Endodermal cell (in vitro differentiated cells): ENCODE measurements at places on chromosomes 6 and 20. TPM values are rescaled to one million over a fixed set of nuclear protein-coding genes. Genes with fewer than 3 reads are reported as not detected.

Gene KIF13A
- total RNA-seq = 35.1 and 35.3 TPM in 2 replicates

Gene CDH4
- 4.8 and 5.8 TPM in 2 replicates for total RNA-seq

Gene IFT52
- total RNA-seq = 41.4 and 44.1 TPM in 2 replicates

Gene ESF1
- total RNA-seq = 23.9 and 24.0 TPM in 2 replicates

DNA sequence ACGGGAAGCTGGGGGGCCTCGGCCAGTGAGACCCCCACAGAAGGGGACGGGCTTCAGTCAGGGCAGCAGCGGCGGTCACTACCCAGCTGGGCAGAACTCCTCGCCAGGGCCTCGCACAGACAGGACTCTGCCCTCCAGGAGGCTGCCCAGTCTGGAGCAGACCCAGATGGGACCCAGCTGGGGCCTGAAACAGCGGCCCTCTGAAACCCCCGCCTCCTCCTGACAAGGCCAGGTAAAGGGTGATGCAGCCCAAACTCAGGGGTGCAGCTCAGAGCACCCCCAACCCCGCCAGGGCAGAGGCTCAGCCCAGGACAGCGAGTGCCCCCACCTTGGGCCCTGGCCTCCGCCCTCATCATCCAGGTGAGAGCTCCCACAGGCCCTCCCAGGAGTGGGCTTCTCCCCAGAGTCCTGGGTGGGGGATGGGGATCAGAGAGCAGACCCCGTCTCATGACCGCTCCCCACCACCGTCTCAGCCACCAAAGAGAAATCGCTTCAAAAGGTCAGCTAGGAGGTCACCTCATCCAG lies 2.2 kb downstream of the EEF1A2 start:
- no peak overlapping the region for H3K27ac ChIP-seq
- H3K4me1 ChIP-seq = no peaks in the 10 kb centered on the region
- H3K27me3 ChIP-seq = peaks cover 36% of the 10 kb centered on the region
- H3K36me3 ChIP-seq = no peaks in the 10 kb centered on the region

DNA sequence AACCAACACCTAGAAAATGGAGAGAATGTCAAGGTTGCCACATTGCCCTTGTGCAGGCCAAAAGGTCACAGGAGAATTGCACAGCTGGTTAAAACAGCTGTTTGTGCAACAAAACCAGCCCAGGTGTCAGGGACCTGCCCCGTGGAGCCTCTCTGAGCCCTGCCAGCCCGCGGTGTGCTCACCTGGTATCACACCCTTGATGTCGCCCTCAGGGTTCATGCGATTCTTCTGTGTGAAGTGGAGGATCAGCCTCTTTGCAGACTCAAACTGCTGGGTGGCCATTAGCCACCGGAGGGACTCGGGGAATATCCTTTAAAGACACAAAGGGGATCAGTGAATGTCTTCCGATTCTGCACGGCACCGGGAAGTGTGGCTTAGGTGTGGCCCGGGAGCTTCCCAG lies 39.2 kb downstream of the PSMG4 start:
- H3K4me1 ChIP-seq = no peaks in the 10 kb centered on the region
- H3K27ac ChIP-seq = no peak overlapping the region
- H3K36me3 ChIP-seq = no peaks in the 10 kb centered on the region
- DNase-seq = peak; percentile 50

GRCh38 chr6:128067446-128068118 lies 166.7 kb upstream of the THEMIS start:
- no peaks in the 10 kb centered on the region for H3K27me3 ChIP-seq
- no peak overlapping the region for H3K4me3 ChIP-seq
- H3K4me1 ChIP-seq = peaks cover 2% of the 10 kb centered on the region

DNA sequence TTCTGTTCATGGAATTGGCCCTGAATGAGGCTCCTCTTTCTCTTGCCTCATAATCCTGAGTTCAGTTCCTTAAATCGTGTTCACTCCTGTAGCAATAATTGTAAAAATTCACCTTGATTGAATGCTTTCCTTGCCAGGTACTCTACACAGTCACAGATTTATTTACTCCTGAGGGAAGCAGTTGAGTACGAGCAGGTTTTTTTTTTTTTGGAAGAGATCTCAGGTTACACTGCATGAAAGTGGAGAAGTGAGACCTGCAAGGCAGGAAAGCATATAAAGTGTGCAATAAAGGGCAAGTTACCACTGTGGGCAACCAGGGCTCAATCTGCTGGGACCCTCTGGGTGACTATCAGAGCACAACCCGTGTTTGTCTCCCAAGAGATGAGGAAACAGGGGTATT lies 93.0 kb upstream of the DOK5 start:
- no peaks in the 10 kb centered on the region for H3K36me3 ChIP-seq
- H3K27ac ChIP-seq = no peak overlapping the region

DNA sequence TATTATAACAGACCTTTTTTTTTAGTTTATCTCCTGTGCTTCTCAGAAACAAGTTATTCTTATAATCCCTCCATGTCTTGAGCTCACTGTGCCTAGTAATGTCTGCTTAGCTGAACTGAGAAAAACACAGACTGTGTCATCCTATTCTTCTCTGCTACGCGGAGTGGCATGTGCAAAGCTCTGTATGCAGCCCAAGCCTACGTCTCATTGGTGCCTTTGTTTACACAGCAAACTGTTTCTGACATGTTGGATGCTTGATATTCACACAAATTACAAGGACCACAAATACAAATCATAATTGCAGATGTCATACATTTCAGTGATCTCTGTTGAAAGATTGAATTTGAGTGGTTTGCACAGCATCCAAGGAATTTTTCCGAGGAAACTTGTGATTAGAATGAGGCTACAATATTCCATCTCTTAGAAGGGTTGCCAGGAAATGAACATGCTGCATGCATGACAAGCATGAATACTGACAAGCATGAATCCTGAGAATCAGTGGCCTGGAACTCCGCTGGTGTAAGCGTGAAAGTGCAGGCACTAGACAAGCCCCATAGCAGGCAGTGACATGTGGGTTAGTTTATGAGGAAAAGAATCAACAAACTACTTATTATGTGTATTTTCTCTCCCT lies 128.4 kb upstream of the SGK1 start:
- H3K4me1 ChIP-seq = peaks cover 6% of the 10 kb centered on the region
- no peaks in the 10 kb centered on the region for H3K27me3 ChIP-seq
- H3K4me3 ChIP-seq = no peak overlapping the region
- DNase-seq = no peak
- no peak overlapping the region for H3K27ac ChIP-seq
- no peaks in the 10 kb centered on the region for H3K36me3 ChIP-seq

DNA sequence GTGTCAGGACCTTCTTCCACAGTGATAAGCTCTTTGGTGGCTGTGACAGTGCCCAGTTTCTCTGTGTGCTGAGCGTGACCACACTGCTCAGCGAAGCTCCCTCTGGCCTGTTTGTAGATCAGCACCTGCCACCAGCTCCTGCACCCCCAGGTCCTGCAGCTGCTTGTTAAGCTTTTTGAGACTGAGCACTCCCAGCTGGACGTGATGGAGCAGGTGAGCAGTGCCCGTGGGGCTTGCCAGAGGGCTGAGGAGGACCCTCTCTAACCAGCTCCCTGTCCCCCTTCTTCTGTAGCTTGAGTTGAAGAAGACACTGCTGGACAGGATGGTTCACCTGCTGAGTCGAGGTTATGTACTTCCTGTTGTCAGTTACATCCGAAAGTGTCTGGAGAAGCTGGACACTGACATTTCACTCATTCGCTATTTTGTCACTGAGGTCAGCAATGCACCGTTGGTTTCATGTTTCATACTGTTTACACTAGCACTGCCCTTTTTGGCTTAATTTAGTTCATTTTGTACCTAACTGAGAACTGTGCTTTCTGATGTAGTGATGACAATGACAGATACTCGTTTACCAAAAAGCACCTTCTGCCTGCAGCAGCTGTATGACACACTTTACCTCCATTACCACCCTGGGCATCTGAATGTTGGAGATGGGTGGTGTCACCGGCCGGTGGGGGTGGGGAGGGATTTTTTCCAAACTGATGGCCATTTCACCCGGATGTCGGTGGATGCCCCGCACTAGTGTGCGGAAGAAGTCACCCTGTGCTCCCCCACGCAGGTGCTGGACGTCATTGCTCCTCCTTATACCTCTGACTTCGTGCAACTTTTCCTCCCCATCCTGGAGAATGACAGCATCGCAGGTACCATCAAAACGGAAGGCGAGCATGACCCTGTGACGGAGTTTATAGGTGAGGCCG lies 12.5 kb downstream of the NELFCD start:
- H3K4me3 ChIP-seq = no peak overlapping the region
- H3K27ac ChIP-seq = no peak overlapping the region
- H3K27me3 ChIP-seq = no peaks in the 10 kb centered on the region
- peaks cover 80% of the 10 kb centered on the region for H3K36me3 ChIP-seq
- peak; percentile 32 for DNase-seq

- no peak overlapping the region for H3K27ac ChIP-seq
- no peak for DNase-seq
- no peaks in the 10 kb centered on the region for H3K4me1 ChIP-seq
- H3K36me3 ChIP-seq = no peaks in the 10 kb centered on the region
Measured at GRCh38 chr20:40680161-40680959, 8.7 kb downstream of the MAFB start.

DNA sequence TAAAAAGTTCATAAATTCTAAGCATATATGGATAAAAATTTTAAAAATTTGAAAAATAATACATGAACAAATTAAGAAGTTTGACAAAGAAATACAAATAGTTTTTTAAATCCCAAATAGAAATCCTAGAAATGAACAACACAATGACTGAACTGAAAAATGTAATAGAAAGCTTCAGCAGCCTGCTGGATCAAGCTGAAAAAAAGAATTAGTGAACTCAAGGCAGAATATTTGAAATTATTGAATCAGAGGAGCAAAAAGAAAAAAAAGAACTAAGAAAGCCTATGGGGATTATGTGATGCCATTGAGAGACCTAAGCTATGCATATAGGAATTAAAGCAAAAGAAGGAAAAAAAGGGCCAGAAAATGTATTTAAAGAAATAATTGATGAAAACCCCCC lies 39.9 kb upstream of the TFB1M start:
- no peaks in the 10 kb centered on the region for H3K36me3 ChIP-seq
- no peaks in the 10 kb centered on the region for H3K27me3 ChIP-seq
- H3K27ac ChIP-seq = no peak overlapping the region
- no peak for DNase-seq
- H3K4me1 ChIP-seq = no peaks in the 10 kb centered on the region
- no peak overlapping the region for H3K4me3 ChIP-seq

DNA sequence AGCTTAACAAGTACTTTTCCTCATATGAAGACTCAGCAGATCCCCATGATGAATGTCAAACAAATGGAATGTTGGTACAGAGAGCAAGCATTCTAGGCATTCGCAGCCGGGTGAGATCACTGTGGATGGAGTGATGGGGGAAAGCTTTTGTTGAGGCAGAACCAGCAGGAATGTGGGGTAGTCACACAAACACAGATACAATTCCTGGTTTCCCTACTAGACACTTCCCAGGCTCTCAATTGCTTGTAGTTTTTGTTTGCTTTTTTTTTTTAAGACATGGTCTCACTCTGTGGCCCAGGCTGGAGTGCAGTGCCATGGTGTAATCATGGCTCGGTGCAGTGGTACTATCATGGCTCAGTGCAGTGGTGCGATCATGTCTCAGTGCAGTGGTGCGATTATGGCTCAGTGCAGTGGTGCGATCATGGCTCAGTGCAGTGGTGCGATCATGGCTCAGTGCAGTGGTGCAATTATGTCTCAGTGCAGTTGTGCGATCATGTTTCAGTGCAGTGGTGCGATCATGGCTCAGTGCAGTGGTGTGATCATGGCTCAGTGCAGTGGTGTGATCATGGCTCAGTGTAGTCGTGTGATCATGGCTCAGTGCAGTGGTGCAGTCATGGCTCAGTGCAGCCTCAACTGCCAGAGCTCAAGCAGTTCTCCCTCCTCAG lies 15.4 kb upstream of the IER3 start:
- H3K36me3 ChIP-seq = no peaks in the 10 kb centered on the region
- H3K4me1 ChIP-seq = peaks cover 11% of the 10 kb centered on the region
- peak; percentile 73 for DNase-seq
- no peaks in the 10 kb centered on the region for H3K27me3 ChIP-seq
- no peak overlapping the region for H3K4me3 ChIP-seq
- H3K27ac ChIP-seq = peak overlapping the region; percentile 62

GRCh38 chr6:111990214-111990613 lies 63.7 kb upstream of the CCN6 start:
- H3K4me3 ChIP-seq = no peak overlapping the region
- H3K27me3 ChIP-seq = peaks cover 21% of the 10 kb centered on the region
- DNase-seq = peak; percentile 1
- H3K4me1 ChIP-seq = no peaks in the 10 kb centered on the region

DNA sequence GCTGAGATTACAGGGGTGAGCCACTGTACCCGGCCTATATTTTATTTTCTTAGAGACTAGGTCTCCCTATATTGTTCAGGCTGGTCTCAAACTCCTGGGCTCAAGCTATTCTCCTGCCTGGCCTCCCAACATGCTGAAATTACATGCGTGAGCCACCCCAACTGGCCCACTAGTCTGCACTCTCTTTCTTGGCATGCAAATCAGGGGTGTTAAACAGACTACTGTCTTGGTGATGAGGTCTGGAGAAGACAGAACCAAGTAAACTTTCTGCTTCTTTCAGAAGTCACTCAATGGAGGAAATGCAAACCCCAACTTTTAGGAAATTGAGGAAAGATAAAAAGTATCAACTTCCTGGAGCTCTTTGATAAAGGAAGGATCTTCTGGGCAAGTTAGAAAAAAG lies 8.0 kb upstream of the TUBB2B start:
- H3K4me3 ChIP-seq = no peak overlapping the region
- peaks cover 3% of the 10 kb centered on the region for H3K4me1 ChIP-seq
- peak; percentile 35 for DNase-seq
- H3K36me3 ChIP-seq = no peaks in the 10 kb centered on the region

DNA sequence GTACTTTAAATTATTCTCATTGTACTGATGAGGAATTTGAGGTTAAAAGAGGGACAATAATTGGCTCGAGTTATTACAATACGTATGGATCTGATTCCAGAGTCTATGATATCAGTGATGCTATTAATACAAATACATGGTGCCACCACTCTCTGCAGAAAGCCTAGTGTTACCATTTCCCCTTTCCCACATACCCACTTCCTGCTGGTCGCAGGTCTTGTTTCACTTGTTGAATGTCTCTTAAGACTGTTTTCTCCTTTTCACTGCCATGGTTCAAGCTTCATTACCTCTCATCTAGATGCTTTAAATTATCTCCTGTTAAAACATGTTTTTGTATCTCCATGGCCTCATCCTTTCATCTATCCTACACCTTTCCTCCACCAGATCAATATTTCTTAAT lies 62.0 kb downstream of the FHL5 start:
- H3K27me3 ChIP-seq = no peaks in the 10 kb centered on the region
- no peaks in the 10 kb centered on the region for H3K4me1 ChIP-seq
- DNase-seq = no peak
- H3K4me3 ChIP-seq = no peak overlapping the region
- no peak overlapping the region for H3K27ac ChIP-seq

GRCh38 chr6:166440106-166440505 lies 57.4 kb upstream of the MPC1 start:
- no peaks in the 10 kb centered on the region for H3K36me3 ChIP-seq
- H3K27me3 ChIP-seq = no peaks in the 10 kb centered on the region
- H3K4me3 ChIP-seq = no peak overlapping the region
- H3K4me1 ChIP-seq = peaks cover 8% of the 10 kb centered on the region
- H3K27ac ChIP-seq = no peak overlapping the region
- no peak for DNase-seq
